ENCODE measurements at places on chromosomes 7 and 10.

- no peak for DNase-seq
Observed at GRCh38 chr10:98258683-98259454, 9.1 kb downstream of the LOXL4 start.

GRCh38 chr7:101468546-101469275, 106.0 kb downstream of the COL26A1 start:
- no peak for DNase-seq

DNA sequence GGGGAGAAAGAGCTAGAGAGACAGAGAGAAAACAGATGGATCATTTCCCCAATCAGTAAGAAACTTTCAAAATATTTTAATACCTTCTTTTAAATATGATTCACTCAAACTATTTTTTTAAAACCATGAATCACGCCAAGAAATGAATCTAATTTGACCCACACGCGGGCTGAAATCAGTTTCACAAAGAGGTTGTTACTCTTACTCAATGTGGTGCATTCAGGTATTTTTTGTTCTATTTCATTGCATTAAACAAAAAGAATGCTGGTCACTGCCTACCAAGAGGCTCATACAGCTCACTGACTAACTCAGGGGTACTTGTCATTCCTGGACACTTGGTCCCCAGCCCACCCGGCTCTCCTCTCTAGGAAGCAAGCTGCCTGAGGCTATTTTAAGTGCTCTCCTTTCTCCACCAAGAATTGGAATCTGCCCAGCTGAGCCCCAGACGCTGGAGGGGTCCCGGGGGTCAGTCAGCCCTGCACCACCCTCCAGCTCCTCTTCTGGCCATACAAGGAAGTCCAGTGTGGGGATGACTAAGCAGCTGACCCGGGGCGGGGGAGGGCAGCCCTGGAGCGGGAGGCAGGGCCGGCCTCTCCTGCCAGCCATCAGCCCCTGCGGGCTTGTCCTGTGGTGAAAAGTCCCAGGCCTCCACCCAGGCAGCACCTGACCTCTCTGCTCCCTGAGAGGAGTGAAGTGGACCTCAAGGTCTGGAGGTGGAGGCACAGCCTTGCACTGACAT, 21.7 kb upstream of the PFKP start:
- DNase-seq: no peak

GRCh38 chr7:1268866-1269265, 36.2 kb downstream of the UNCX start:
- no peak for DNase-seq

GRCh38 chr7:110187877-110188554, 902.9 kb upstream of the LRRN3 start:
- DNase-seq: no peak

DNA sequence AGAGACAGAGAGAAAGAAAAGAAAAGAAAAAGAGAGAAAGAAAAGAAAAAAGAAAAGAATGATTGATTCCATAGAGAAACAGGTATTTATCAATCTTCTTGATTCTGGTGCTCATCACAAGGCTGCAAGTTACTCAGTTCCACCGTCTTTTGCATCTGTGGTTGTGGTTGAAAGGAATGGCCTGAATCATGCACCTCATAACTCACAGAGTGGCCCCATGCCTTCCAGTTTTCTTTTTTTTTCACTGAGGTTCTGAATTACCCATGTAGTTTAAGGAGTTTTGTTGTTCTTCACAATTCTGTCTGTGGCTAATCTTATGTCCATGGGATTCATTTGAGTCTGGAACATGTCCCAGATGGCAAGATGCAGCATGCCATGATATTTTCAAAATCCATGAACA, 156.0 kb downstream of the ZNF33B start:
- DNase-seq: no peak

- no peak for DNase-seq
Observed at GRCh38 chr10:104089621-104090020, 3.9 kb upstream of the COL17A1 start.

DNA sequence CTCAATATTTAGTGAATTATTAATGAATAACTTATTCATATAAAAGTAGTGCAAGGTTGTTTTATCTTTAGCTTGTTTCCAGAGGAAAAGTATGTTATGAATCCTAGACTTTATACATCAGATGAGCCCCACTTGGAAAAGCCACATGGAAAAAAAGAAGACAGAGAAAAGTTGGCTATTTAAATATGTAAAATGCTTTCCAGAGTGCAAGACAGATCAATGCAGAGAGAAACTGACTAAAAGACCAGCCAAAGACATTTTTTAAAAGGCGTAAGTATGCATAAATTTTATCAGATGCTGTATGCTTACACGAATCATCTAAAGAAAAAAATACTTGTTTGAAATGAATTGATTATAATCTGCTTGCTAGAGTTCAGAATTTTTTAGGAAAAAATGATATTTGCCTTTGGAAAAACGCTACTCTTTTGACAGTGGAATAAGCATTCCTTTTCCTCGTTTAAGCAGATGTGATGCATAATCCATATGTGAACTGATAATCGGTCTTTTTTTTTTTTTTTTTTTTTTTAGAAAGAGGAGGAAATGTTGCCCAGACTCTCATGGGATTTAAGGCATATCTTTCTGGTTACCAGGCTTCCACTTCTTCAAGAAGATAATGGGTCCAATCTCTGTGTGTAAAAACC, 70.7 kb downstream of the RELN start:
- DNase-seq: no peak

DNA sequence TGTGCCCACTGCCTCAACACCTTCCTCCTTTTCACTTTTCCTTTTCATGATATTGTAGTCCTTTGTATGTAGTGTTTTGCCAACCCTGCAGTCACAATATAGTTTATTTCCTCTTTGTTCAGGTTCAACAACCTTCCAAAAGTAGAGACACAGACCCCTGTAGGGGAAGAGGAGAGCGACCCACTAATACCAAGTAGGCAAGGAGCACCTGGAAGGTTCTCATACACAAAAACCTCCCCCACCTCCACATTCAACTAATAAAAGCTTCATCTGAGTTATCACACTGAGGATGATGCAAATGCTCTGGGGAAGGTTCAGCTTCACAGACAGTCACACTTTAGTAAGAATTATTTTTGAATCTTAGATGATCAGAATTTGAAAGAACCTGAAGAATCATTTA, 41.6 kb downstream of the PIK3AP1 start:
- DNase-seq: no peak

DNA sequence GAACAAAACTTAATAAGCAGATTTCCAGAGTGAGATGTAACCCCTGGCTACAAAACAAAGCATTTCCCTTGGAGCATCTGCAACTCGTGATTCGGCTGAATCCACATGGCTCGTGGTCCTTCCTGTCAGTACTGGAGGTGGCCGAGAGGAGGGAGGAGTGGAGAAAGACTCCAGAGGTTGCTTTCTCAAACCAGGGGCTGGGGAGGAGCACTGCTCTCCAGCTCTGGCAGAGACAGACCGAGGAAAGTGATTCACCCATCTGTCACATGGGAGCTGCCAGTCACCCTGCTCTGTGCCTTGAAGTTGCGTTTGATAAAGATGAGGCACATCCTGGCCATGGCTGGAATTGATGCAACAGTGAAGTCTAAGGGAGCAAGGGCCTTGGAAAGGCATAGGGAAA, 72.7 kb downstream of the COL13A1 start:
- peak; percentile 61 for DNase-seq

DNA sequence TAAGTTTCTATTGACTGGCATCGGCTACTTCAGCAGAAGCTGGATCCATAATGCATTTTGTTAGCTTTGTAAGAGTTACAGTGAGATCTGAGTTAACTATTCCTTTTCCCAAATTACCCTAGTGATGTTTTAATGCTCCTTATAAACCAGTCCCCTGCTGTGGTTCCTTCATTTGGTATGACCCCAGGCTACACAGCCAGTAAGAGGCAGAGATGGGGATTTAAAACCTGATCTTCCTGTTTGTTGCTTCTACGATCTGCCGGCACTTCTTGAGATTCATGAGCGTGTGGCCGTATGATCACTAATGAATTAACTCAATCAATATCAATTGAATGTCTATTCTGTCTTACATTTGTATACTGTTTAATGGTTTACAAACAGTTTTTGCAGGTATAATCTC, 86.1 kb downstream of the CACNB2 start:
- no peak for DNase-seq

DNA sequence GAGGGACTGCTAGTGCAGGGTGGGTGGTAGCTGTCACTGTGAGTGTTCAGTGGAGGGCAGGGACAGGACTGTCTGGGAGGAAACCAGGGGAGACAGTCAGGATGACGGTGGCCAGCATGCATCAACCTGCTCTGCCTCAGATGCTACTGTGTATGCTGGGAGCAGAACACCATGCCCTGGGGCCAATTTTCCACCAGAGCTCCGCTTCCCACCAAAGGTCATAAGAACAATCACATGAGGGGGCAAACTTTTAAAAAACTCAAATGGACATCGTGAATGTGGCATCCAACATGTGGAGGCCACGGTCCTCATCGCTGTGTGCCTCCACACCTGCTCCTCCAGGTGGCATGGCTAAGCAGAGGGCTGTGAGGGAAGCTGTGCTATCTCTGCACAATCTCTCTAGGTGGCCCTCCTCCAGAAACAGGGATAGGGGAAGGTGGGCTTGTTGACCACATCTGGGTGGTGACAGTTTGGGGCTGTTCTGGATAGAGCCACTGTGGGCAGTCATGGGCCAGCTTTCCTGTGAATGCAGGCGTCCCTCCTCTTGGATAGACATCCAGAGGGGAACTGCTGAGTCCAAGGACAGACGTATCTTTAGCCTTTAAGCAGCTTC, 411.0 kb downstream of the PTPRN2 start:
- no peak for DNase-seq

DNA sequence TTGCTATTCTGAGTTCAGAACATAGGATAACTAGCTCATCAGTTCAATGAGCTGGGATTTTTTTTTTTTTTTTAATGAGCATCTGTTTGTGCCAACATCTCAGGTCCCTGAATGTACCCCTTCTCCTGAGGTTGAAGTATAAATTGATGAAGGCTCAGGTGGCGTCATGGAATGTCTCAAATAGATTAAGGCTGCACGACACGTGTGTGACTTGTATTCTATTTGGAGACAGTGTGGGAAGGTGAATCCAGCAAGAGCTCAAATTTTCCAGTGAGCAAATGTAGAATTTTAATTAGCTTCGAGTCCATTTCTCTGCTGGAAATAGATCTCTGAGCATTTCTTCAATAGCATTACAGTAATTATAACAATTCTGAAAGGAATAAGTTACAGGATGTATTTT, 37.2 kb upstream of the JCAD start:
- no peak for DNase-seq

GRCh38 chr7:155693826-155694225, 49.4 kb downstream of the RBM33 start:
- no peak for DNase-seq

- no peak for DNase-seq
Observed at GRCh38 chr7:76073335-76073990, 25.6 kb downstream of the MDH2 start.

DNA sequence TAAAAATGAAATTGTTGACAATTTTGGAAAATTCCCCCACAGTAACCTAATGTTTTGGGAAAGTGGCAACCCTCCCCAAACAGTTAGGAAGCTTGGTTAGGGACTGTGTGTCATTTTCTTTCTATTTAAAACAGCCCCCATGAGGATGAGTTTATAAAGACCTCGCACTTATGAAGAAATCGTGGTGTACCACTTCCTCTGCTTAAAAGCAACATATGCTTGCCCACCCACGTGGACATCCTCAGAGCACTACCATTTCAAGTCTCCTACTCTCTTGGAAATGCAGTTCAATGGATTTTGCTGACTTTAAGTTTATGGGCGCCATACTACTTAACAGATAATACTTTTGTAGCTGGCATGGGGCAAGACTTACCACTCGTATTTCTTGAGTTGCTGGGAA, 223.8 kb downstream of the DYNC1I1 start:
- DNase-seq: no peak

GRCh38 chr7:16271355-16271915, 149.9 kb downstream of the CRPPA start:
- DNase-seq: no peak

- no peak for DNase-seq
Observed at GRCh38 chr7:84181628-84182027, 13.0 kb downstream of the SEMA3A start.

GRCh38 chr7:142482891-142483658, 225.2 kb upstream of the PRSS58 start:
- DNase-seq: peak; percentile 21

DNA sequence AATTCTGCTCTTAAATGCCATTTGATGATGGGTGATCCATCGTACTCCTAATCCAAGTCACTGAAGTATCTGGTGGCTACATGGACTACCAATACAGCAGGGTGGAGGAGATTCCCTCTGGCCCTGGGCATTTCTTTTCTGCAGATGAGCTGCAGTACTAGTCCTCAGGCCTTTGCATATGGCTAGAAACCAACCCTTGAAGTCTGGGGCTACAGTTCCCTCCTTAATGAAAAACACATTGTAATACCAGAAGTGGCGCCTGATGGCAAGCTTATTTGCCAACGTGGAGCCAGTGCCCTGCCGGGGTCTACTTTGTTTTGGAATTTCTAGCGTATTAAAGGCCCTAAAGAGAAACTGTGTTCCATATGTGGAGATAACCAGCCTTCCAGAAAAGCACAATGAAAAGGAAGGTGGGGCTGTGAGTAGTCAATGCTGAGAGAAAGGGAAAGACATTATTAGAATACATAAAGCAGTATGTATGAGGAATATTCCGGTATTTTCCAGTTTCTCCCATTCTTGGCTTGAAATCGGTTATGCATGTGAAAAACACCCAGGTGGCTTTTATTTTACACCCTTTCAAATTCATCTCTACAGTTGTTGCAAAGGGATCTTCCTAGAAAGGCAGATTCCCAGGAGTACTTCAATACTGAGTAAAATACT, 368.8 kb downstream of the PRPF18 start:
- no peak for DNase-seq

DNA sequence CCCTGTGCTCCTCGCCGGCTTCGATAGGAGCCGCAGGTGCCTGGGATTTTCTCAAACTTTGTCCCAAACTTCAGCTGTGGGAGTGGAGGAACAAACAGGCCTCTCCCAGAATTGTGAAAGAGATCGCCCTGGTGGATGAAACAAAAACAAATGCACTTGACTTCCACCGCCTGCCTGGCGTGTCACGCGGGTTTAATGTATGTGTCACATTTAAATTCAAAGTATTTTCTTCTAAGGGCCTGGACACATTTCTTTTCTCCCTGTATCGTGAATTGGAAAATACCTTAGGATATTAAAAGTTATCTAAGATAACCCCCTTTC, 694 bp upstream of the WASL start:
- no peak for DNase-seq

- no peak for DNase-seq
Observed at GRCh38 chr7:47905076-47905920, 43.0 kb downstream of the PKD1L1 start.

DNA sequence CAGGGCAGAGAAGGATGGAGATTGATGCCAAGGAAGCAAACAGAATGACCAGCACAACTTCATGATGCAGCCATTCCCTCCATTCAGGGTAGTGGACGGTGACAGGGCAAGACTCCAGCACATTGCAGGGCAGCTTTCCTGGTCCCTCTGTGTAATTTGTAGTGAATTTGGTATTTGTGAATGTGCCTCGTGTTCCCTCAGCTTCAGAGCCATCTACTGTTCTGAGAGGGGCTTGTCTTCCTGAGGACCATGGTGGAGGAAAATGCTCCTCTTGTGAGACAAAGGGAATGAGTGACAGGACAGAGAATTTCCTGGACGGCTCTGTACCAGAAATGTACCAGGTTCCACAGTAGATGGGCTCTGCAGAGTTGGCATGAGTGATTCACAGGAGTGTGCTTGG, 132.1 kb downstream of the ADRA2A start:
- no peak for DNase-seq

GRCh38 chr7:51298912-51299311, 17.7 kb downstream of the COBL start:
- no peak for DNase-seq
